ENCODE measurements at places on chromosomes 2 and 18. TPM values are rescaled to one million over a fixed set of nuclear protein-coding genes. Genes with fewer than 3 reads are reported as not detected.

Gene FOXI3
- not detected for total RNA-seq

Gene LRP2
- total RNA-seq = not detected

Gene MYL12B
- 396 TPM for total RNA-seq

Gene SLC5A6
- total RNA-seq = 6.2 TPM

Gene ZBTB7C
- 0.10 TPM for total RNA-seq

Gene CHRND
- total RNA-seq = not detected

Gene MAP4K3
- total RNA-seq = 15.6 TPM

DNA sequence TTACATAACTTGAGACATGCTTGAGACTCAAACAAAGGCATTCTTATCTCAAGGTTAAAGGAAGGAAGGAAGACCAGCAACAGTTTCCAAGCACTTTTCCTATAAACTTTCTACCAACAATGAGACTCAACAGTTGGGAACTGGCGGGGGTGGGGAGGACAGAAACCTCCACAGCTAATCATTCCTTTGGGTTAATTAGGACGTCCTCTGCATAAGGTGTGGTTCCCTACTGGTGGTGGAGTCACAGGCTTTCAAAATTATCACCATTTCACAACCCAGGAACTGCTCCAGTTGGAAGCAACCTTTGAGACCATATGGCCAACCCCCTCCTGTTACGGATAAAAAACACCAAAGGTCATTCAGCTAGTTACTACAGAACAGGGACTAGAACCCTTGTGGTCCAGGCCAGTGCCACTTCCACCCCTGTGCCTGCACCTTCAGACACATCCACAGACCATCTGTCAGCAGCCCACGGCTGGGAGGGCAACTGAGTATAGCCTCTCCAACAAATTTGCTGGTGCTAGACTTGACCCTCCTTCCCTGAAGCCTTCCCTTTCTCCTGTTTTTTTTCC is 30.1 kb upstream of the ATL2 start:
- no peak for DNase-seq

DNA sequence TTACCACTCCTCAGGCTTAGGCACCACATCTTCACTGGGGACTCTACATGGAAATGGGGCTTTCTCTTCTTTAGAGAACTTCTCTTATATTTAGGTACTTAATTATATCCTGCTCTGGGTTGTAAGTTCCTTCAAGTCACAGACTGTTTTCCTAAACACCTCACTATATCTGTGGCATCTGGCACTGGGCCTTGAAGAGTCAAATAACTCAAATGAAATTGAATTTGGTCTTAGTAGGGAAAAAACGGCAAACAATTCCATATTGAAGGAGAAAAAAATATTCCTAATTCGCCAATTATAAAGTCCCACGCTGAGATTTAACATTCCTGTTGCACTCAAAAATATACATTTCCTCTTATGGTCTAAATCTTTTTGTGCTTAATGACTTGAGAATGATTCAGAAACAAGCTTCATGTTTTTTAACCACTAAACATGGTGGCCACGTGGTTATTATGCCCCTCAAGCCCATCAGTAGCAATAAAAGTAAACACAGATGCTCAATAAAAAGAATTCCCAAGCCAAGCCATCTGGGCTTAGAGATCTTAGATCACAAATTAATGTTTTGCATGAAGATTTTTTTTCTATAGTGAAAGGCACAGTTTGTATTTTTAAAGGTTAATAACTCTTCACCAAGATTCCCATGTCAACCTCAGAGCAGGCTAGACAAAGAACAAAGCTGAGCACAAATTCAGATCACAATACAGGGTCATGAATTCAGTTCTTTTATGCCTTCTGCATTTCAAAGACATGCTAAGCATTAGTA is 105.5 kb upstream of the SYT4 start:
- no peak for DNase-seq

- peak; percentile 96 for DNase-seq
Measured at GRCh38 chr2:241680827-241681599, 5.6 kb downstream of the DTYMK start.

- no peak for DNase-seq
Measured at GRCh38 chr2:122261911-122262310, 506.5 kb downstream of the TSN start.

DNA sequence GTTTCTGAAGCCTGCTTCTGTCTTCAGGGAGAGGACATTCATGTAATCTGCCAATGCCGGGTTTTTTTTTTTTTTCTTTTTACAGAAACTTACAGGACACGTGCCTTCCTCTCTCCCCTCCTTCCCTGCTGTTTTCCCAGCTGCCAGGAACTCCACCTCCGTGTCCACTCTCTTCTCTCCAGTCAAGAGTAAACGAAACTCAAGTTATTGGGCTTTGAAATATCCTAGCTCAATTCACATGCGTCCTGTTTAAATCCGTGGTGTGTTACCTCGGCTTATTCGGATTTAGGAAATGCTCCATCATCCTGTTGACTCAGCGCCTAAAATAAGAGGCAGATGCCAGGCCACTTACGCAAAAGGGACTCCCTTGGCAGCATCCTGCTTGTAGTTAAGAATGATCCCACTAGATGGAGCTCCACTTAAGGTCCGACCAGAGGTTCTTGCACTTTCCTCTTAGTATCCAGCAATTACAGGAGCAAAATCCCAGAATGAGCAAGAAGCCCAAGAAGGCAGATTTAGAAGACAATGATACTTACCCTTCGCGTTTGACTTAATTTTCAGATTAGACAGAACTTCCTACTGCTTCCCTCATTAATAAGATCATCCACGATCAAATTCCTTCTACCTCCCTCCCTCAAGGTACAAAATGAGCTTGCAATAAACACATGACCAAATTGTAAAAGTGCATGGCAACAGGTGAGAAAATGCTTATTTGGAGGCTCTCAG is 97.2 kb upstream of the ZCCHC2 start:
- DNase-seq = peak; percentile 79

- DNase-seq = no peak
Measured at GRCh38 chr2:128406736-128407554, 88.3 kb upstream of the HS6ST1 start.

DNA sequence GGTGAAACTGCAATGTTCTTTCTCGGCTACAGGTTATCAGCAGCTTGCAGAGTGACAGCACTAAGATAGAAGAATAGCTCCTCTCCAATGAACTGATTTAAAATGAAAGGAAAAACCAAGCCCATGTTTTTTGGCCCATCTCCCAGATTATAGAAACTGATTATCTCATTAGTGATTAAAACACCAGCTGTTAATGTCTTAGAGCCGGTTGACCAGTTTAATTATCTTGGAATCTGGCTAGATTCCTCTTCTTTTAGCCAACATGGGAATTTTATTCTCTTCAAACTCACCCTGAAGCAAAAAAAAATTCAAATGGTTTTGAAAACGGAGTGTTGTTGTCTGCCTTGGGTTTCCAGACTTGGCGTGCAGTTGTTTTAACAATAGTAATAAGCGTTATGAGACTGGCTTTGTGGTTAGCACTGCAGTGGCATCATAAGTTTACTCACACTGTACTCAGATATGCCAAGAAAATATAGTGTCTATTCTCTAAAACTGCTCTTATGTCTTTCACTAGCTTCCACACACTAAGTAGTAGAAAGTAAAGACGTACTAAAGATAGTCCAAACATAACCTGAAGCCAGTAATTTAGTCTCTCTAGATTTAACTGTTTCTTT is 665.3 kb downstream of the STK39 start:
- DNase-seq = peak; percentile 55

GRCh38 chr2:109609352-109610024 is 4.3 kb downstream of the SEPTIN10 start:
- DNase-seq = no peak

DNA sequence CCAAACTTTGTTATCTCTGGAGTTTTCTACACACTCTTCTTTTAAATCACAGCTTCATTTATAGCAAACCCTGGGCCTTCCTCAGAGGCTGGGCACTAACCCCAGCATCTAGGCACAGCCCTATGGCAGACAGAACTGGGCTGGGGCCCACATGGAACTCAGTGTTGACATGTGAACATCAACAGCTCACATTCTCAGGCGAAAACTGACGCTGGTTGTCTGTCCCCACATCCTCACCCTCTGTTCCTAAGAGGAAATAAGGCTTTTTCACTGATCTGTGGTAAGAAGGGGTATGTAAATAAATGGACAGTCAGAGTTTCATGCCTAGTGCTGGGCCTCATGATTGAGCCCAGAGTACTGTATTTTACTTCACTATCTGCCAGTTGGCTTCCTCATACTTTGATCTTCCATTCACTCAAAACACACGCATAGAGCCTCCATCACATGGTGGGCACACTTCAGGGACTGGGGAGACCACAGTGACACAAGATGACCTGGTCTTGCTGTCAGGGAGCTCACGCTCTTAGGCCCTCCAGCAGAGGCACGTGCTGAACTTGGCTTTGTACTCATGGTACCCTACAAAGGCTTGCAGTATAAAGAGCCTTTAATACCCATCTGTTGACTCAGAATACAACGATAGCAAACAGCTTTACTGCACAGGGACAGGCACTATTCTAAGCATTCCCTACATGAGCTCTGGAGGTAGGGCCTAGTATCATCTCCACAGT is 43.0 kb downstream of the EFEMP1 start:
- no peak for DNase-seq

DNA sequence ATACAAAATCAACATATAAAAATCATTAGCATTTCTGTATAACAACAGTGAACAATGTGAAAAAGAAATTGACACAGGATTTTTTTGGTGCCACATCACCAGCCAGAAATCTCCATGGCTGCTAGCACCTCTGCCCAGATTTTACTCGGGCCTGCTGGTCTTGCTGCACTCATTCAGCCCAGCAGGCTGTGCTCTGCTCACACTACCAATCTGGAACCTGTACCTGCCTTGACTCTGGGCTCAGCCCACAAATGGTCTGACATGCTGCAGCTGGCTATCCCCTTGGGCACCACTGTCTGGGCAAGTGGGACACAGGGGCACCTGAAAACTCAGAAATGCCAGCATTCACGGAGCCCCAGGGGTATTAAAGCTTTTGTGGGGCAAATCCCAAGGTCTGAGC is 392.5 kb upstream of the NRXN1 start:
- no peak for DNase-seq

- DNase-seq = no peak
Measured at GRCh38 chr2:192010073-192010472, 163.2 kb upstream of the CAVIN2 start.

DNA sequence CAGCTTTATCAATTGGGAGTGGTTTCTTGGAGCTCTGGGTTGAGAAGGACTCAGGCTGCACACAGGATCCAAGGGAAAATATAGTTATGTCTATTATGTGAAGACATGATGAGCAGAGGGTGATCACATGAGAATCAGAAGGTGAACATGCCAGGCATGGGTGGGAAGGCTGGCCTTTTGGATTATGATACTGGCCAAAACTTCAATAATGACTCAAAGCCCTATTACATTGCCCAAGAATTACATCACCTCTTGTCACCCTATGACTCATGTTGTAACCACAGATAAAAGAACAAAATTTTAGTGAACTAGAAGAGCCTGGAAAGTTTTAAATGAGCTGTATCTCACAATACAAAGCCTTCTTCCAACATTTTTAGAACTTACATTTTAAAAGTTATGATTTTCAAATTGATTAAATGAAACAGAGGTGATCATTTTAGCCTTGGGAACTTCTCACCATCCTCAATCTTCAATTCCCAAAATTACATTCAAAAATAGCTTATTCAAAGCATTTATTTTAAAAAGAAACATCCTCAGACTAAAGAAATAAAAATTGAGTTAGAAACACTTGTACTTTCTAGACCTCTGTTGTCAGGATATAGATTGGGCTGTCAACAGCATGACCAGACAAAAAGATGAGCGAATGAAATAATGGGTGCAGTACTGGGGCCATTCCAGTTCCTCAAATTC is 428.3 kb downstream of the MBD2 start:
- peak; percentile 62 for DNase-seq

DNA sequence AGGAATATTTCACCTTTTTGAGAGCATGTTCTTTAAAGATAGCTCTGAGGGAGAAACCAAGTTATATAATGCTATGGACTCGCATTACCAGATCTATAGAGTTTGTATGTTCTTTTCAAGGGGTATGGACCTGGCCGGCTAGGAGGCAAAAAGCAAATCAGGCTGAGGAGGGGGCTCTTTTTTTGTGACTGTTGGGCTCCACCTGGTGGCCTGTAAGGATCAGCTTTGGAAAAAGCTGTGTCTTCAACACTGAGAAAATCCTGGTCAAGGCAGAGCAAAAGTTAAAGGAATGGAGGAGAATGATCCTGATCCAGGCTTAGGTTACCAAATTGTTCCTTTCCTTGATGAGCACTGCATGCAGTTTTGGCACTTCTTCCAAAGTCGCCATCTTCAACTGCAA is 180.5 kb downstream of the DIS3L2 start:
- DNase-seq = peak; percentile 22

DNA sequence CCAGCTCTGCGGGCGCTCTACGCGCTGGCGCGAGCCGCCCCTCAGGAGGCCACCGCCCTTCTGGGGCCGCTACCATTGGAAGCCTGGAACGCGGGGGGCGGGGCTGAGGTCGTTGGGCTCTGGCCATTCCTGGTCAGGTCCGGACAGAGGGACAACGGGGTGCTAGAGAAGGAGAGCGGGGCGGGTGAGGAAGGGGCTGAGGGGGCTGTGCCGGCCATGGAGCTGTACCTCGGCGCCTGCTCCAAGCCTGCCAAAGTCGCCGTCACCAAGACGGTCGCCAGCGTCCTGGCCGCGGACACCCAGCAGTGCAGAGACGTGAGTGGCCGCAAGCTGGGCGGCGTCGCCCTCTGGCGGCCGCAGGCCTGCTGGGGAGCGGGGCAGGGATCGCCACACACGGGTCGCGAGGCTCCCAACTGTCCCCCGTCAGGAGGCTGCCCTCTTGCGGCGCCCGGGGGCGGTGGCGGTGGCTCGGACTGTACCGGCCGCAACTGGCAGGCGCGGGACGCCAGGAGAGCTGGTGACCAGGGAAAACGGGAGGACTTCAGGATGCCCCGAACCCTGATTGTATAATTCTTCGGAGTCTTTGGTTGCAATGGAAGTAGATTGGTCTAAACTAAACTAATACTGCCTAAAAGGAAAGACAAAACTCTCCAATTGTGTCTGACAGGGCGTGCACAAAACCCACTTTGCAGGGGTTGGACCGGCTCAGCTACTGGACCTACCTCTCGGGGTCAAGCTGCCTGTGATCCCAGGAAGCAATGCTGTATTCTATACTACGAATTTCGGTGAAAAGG is at the start of gene FSIP2:
TSS of gene FSIP2 (plus strand) at position 126 of the 794 bp plus-strand sequence. CDS start at position 217, 91 bp downstream.
- DNase-seq = peak; percentile 82

DNA sequence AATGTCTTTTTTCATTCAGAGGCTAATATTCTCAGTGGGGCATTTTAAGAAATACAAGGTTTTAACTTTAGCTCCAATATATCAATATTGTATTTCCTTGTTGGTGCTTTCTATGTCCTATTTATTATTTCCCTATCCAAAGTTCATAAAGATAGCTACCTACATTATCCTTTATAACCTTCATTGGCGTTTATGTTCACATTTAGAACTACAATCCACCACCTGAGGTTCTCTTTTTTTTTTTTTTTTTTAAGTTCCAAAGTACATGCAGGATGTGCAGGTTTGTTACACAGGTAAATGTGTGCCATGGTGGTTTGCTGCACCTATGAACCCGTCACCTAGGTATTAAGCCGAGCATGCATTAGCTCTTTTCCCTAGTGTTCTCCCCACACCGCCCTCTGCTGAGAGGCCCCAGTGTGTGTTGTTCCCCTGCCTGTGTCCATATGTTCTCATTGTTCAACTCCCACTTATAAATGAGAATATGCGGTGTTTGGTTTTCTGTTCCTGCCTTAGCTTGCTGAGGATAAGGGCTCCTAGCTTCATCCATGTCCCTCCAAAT is 694.6 kb downstream of the SUCLG1 start:
- DNase-seq = no peak
